ENCODE measurements at places on chromosomes 16 and 17.
A peak's percentile ranks its signal among the peaks of the same experiment; 100 is the strongest.

GRCh38 chr16:30977502-30977901 lies 7.5 kb upstream of the HSD3B7 start:
- no peak for DNase-seq

- no peak for DNase-seq
Measured at GRCh38 chr17:76120658-76121008, 17.0 kb upstream of the EXOC7 start.

- DNase-seq: no peak
Measured at GRCh38 chr17:80191192-80191591, 21.4 kb downstream of the CARD14 start.

DNA sequence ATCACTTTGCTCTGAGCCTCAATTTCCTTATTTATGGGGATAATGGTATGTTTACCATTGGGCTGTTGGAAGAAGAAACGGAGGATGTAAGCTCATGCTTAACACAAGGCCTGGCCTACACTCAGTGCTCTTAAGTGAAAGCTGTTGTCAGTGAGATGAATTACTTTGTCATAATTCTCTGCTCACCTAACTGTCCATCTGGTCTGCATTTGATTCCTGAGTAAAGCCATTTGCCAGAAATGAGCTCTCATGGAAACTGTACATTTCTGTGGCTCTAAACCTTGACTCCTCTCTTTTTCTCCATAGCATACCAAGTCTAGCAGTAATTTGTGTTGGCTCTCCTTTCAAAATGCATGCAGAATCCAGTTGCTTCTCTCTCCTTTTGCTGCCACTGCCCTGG lies 445.7 kb downstream of the UTP18 start:
- no peak for DNase-seq

GRCh38 chr17:67260170-67260987 lies 15.4 kb upstream of the HELZ start:
- peak; percentile 93 for DNase-seq

GRCh38 chr17:48296453-48296852 lies 133.6 kb downstream of the SKAP1 start:
- DNase-seq: no peak

DNA sequence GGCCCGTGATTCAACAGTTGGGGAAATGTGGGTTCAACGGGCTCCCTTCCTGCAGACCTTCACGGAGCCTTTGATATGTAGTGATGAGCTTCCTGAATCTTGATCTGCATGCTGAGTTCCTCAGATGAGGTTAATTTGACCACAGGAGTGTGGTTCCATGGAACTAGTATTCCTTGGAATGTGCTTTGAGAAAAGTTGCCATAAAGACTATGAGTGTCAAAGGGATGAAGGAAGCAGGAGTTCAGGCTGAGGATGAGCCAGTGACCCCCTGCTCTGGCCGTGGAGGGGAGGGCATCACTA lies 229.2 kb downstream of the MSI2 start:
- no peak for DNase-seq

- no peak for DNase-seq
Measured at GRCh38 chr17:81241203-81241602, 2.1 kb downstream of the NDUFAF8 start.

- no peak for DNase-seq
Measured at GRCh38 chr16:50201787-50202186, 48.7 kb downstream of the TENT4B start.

GRCh38 chr16:10694830-10695229 lies at the start of gene TEKT5:
Gene TEKT5 (minus strand): TSS chr16:10694930. CDS start chr16:10694873, 57 bp downstream.
- DNase-seq: no peak

DNA sequence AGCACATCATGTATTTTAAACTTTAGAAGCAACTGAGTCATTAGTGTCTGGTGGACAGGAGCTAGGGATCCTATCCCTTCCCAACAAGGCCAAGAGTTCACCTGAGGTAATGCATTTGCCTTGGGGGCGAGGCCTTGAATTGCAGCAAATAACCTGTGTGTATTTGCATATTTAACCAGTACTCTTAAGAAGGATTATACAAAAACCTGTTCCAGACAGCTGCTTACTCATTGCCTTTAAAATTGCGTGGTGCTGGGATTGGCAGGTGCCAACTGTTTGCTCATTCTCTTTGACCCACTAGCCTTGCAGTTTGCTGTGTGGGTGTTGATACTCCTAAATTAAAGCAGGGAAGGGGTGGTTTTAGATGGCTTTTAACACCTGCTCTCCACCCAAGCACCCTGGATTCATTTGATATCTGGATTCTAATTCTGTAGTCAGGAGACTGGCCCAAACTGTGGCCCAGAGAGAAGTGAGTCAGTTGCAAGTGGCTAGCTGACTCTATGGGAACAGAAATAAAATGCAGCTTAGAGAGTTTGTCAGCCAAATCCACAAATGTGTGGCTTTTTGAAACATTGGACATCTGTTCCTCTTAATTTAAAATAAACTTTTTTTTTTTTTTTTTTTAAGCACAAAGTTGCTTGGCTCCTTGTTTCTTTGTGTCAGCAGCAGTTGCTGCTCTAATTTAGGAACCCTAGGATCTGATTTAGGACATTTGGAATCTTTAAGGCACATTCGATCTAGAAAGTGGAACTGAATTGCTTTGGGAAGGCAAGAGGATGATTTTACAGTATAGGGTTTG lies 46.9 kb downstream of the TUBD1 start:
- DNase-seq: peak; percentile 90

DNA sequence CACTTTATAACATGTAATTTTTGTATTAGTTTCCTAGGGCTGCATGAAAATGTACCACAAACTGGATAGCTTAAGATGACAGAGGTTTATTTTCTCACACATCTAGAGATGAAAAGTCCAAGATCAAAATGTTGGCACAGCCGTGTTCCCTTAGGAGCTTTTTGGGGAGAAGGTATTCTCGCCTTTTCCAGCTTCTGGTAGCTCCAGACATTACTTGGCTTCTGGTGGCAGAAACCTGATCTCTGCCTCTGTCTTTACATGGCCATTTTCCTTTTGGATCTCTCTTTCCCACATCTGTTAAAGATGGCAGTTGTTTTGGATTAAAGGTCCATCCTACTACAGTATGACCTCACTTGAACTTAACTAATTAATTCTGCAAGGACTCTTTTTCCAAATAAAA lies 885.7 kb upstream of the CDH8 start:
- DNase-seq: no peak

GRCh38 chr17:57080718-57081117 lies 4.3 kb upstream of the AKAP1 start:
- DNase-seq: peak; percentile 28

DNA sequence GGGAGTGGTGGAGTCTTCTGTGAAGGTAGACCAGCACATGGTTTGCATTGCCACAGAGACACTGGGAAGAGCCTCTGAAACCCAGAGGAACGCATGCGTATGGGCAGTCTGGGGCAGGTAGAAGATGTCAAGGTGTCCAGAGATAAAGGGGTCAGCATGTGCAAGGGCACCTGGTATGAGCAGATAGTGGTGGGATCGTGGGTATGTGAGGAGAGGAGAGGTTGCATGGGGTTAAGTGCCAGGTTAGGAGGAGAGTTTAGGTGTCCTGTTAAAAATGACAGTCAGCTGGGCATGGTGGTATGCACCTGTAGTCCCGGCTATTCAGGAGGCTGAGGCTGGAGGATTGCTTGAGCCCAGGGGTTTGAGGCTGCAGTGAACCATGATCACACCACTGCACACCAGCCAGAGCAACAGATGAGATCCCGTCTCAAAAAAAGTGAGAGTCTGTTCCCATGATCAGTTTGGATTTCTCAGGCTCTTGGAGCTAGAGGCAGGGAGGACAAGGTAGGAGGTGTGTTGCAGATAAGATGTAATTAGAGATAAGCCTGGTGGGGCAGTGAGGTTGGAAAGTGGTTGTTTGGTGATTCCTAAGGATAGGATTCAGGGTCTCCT lies 3.0 kb downstream of the PYCARD start:
- DNase-seq: no peak

- no peak for DNase-seq
Measured at GRCh38 chr17:19756546-19756945, 8.4 kb upstream of the ALDH3A1 start.

GRCh38 chr17:44170499-44171201 lies at the start of gene ASB16:
Gene ASB16 (plus strand): TSS chr17:44170704. CDS start chr17:44170790, 86 bp downstream.
- peak; percentile 45 for DNase-seq

DNA sequence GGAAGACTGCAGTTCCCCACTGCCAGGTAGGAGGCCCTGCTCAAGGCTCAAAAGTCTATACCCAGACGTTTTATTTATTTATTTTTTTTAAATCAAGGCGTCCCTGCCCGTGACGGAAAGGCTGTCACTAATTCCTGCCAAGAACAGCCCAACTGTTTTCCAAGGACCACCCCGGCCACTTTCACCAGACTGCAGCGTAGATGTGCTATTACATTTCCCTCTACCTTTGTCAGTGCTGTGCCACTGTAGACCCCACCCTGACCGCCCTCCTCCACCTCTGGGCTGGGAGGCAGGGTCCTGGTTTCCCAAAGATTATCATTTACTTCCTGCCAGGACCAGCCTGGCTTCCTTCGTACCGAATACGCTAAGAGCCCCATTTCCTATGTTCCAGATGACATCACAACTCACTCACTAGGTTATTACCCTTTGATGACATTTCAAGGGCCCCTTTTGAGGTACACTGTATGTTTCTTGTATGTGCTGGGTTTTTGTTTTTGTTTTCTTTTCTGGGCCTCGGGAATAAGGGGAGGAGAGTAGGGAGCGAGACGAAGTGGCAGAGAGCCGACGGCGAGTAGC lies 6.3 kb upstream of the RNF227 start:
- no peak for DNase-seq

DNA sequence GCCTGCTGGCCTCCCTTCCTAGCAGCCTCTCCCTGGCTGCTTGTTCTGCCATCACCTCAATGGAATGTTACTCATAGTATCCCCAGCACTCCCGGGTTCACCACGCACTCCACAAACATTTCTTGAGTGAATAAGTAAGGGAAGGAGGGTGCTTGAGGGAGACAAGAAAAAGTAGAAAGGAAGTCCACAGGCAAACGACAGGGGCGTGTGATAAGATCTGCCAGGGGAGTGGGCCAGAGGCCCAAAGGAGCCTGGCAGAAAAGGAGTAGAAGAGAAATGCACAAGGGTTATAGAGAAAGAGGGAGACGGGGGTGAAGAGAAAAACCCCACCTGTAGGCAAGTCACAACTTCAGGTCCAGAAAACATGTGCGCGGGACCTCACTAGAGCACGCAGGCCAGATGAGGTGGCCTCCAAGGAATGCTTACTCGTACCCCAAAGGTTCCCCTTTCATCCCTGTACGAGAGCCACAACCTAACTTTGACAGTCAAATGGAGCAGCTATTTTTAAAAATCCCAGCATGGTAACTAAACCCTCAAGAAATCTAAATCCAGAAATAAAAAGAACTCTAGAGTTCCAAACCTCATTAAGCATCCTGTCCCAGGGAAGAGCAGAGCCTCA lies 6.6 kb downstream of the ZDHHC7 start:
- peak; percentile 93 for DNase-seq

GRCh38 chr17:27965224-27965623 lies 72.1 kb upstream of the LYRM9 start:
- no peak for DNase-seq

DNA sequence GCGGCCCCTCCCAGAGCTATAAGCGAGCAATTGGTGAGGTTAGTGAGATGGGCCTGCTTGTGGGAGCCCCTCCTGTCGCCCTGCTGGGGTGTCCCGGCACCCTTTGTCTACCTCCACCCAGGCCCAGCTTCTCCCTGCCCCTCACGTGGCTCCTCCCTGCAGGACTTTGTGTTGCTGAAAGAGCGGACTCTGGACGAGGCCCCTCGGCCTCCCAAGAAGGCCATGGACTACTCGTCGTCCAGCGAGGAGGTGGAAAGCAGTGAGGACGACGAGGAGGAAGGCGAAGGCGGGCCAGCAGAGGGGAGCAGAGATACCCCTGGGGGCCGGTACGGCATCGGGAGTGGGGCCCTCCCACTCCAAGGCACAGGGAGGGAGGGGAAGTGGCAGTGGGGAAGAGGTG lies 6.1 kb upstream of the C17orf107 start:
- no peak for DNase-seq

DNA sequence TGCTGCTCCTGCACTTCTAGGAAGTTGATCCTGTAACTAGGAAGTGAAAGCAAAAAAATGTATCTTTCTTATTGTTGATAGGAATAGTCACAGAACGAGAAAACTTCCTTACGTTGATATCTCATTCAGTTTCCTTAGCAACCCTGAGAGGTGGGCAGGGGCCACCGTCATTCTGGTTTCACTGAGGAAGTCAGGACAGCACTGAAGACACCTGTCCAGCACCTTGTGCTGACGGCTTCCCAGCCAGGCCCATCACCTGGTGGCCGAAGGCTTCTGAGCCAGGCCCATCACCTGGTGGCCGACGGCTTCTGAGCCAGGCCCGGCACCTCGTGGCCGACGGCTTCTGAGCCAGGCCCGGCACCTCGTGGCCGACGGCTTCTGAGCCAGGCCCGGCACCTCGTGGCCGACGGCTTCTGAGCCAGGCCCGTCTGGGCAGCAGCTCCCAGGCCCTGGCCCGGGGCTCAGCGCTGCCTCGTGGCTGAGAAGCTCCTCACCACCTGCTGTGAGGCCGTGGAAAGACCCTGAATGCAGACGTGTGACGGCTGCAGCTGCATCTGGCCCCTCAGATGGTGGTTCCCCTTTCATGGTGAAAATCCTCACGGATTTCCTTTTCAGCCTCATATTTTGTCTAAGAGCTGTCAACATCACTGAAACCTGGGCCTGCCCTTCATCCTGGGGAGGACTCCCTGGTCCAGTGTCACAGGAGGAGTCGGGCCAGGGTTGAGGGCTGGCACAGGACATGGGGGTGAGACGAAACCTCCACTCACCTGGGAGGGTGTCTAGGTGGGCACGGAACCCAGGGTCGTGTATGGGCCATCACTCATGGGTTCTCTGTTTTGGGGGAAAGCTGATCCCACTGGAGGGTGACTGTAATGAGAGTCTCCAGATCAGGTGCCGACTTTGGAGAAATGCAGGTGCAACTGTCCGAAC lies 33.0 kb upstream of the ZNF750 start:
- DNase-seq: no peak

DNA sequence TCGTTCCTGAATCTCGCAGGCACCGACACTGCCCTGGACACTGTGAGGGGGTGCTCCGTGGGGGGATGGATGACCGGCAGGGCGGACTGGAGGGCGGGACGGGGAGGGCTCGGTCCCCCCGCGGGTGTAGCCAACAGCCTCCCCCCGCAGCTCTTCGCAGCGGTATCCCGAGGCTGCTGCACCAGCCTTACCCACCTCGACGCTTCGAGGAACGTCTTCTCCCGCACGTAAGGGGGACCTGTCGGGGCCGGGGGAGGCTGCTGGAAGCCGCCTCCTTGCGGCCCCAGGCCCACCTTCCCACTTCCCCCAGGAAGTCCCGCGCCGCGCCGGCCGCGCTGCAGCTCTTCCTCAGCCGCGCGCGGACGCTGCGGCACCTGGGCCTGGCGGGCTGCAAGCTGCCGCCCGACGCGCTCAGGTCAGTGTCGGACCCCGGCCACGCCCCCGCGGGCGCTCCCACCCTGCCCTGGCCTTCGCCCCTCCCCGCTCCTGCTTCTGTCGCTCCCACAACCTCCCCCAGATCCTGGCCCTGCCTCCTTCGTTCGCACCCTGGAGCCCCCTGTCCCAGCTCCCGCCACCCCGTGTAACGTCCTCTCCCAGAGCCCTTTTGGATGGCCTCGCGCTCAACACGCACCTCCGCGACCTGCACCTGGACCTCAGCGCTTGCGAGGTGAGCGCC lies 3.3 kb downstream of the CARMIL2 start:
- no peak for DNase-seq
